Mammary epithelial cell (primary cell): ENCODE measurements at places on chromosomes 3 and 15. TPM values are rescaled to one million over a fixed set of nuclear protein-coding genes. Genes with fewer than 3 reads are reported as not detected.
A peak's percentile ranks its signal among the peaks of the same experiment; 100 is the strongest.

Gene KCNAB1
- 0.17 TPM for total RNA-seq

Gene CHL1
- 3.2 TPM for total RNA-seq

Gene SI
- total RNA-seq = not detected in 2 replicates

Gene FES
- total RNA-seq = 2.8 TPM

Gene VPS18
- 17.9 and 21.5 TPM in 2 replicates for total RNA-seq

DNA sequence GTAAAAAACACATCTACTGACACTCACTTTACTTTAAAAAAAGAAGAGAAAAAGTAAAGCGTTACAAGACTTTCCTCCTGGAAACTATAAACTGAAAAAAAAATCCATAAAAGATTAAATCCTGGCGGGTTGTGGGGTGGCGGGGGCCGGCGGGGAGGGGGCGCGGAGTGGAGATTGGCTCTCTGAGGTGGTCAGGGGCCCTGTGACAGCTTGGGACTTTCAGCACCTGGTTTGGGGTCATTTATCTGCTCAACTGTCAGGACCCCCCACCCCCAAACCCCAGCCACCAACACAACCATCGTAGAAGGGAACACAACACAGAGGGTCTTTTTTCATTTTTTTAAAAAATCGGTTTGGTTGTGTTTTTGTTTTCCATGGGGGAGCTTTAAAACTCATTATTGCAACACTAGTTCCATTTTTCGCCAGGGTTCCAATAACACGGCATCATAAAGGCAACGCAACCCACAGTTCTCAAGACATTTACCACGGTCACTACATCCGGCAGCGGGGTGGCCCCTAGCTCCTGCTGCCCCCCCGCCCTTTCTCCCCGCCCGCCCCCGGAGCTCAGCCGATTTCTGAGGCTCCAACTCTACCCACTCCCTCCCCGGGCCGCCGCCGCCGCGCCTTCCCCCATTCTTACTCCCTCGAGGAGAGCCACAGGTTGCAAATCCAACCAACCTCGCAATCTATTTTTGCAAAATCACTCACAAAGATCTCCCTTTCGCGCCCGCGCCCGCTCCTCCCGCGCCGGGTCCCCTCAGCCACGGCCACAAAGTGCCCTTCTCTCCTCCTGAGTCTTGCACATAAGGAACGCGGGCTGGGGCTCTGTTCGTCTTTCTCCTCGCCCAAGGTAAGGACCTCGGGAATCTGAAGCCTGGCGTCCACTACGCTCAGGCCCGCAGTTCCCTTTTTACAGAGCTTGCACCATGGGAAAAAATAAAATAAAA is 1.8 kb downstream of the BCL6 start:
- DNase-seq = peak; percentile 35

- no peak for DNase-seq
Measured at GRCh38 chr15:93452537-93453211, 363.7 kb upstream of the RGMA start.

DNA sequence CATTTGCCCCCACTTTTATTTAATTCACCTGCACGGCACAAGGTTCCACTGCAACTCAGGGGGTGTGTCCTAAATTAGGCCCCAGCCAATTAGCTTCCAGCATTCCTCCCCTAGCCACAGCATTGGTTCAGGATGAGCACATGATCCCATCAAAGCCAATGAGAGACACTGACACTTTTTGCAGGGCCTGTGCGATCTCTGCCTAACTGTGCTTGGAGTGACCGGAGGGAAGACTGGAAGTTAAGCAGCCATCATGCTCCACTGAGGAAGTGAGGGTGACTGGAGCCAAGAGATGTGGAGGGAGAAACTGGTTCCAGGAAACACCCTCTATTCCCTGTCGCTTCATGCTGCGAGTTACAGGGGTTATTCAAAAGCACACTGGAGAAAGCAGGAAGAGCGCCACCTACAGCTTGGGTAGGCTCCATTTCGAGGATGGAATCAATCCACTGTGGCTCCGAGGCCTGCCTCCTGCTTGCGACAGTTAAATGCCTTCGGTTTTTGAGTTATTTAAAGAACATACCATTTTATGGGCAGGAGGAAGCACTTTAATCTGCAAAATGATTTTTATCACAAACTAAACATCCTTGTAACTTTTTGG is 122.2 kb upstream of the WNT5A start:
- DNase-seq = no peak

DNA sequence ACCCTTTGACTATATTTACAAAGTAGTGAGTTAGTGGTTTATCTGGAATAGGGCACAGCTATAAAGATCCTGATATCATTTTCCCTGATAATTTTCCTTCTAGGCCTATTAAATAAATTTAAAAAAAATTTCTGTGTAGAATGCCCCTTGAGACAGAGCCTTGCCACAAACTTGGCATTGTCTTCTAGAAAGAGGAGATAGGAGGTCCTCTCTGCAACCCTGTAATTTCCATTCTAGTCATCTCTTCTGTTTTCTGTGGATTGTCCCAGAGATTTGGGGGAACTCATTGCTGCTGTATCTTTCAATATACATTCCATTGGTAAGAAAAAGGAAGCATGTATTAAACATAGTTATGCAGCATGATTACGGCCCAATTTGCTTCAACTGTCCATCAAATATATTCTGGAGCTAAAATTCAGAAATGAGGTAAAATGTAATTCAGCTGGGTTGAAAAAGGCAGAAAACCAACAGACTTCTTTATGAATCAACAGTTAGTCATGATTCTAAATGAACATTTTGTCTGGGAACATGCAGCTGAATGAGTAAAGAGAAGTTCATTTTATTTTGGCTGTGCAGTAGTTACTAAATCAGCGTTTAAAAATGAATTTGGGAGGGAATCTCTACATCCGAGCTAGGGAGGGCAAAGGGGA is 401.1 kb downstream of the NAALADL2 start:
- DNase-seq = peak; percentile 60

GRCh38 chr3:5010706-5011554 is 31.7 kb downstream of the BHLHE40 start:
- no peak for DNase-seq

DNA sequence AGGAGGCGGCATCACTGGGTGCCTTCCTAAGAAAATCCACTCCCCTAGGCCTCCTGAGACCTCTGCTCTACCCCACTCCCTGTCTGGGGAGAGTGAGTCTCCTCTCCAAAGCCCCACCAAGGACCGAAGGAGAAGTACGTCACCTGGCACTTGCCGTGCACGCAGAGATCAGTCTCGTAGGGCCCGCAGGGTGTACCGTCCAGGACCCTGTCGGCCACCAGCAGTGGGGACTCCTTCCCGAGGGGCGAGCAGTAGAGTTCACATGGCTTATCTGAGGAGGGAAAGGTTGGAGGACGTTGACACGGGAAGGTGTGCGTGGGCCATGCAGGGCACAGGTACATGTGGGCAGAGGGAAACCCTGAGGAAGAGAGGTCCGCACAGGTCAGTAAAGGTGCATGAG is 232.9 kb downstream of the ADAMTS17 start:
- no peak for DNase-seq

- no peak for DNase-seq
Measured at GRCh38 chr3:29026286-29026685, 254.6 kb upstream of the RBMS3 start.

DNA sequence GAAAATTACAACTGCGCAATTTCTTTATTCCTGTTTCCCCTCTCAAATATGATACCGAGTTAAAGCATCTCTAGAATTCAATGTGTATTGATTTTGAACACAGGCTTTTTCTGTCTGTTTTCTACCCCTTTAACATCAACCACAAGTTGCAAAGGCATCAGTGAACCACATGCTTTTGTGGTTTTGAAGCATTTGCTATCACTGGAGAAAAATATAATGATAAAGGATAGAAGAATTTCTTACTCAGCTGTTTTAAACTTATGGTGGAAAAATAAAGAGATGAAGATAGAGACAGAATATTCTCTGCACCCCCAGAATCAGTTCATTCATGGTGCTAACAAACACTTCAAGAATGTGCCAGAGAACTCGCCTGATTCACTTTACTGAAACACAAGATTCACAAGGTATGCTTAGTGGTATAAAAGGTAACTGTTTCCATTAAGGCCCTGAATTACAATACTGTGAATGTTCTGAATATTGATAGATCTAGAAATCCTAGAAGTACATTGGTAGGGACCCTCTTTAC is 9.5 kb upstream of the DPPA4 start:
- no peak for DNase-seq

- DNase-seq = no peak
Measured at GRCh38 chr15:68303134-68303533, 25.6 kb downstream of the FEM1B start.

DNA sequence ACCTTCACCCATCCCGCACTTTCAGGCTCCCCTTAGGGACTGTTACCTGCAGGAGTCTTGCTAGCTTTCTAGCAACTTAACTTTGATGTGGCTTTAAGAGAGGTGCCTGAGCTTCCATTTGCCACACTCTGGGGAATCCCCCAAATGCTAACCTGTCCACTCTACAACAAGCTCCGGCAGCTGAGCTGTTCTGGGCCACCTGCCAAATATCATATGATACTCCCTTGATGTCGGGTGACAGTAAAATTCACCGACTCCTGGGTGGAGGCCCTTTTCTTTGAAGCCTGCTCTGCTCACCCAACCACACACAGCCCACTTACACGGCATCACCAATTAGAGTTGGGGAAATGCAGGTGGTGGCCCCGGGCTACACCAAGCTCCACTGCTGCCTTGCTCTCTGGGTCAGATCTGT is 38.0 kb upstream of the XCR1 start:
- peak; percentile 87 for DNase-seq

GRCh38 chr3:43693594-43693993 is 2.9 kb downstream of the ABHD5 start:
- DNase-seq = peak; percentile 58
